ENCODE measurements at places on chromosomes 16 and 17. TPM values are rescaled to one million over a fixed set of nuclear protein-coding genes. Genes with fewer than 3 reads are reported as not detected.

DNA sequence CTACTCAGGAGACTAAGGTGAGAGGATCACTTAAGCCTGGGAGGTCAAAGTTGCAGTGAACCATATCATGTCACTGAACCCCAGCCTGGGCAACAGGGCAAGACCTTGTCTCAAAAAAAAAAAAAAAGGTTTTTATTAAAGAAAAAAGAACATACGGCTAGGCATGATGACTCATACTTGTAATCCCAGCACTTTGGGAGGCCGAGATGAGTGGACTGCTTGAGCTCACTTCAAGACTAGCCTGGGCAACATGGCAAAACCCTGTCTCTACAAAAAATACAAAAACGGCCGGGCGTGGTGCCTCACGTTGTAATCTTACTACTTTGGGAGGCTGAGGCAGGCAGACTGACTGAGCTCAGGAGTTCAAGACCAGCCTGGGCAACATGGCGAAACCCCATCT is 38.4 kb downstream of the RANBP10 start:
- H3K27ac ChIP-seq, result no peak overlapping the region
- peaks cover 6% of the 10 kb centered on the region for H3K4me1 ChIP-seq
- no peak for DNase-seq
- peaks cover 21% of the 10 kb centered on the region for H3K36me3 ChIP-seq
- no peak overlapping the region for H3K4me3 ChIP-seq

GRCh38 chr17:82559566-82560251 is 40.2 kb downstream of the FOXK2 start:
- peaks cover 7% of the 10 kb centered on the region for H3K4me1 ChIP-seq
- H3K27ac ChIP-seq, result no peak overlapping the region
- no peak for DNase-seq
- H3K4me3 ChIP-seq, result no peak overlapping the region
- no peaks in the 10 kb centered on the region for H3K36me3 ChIP-seq

DNA sequence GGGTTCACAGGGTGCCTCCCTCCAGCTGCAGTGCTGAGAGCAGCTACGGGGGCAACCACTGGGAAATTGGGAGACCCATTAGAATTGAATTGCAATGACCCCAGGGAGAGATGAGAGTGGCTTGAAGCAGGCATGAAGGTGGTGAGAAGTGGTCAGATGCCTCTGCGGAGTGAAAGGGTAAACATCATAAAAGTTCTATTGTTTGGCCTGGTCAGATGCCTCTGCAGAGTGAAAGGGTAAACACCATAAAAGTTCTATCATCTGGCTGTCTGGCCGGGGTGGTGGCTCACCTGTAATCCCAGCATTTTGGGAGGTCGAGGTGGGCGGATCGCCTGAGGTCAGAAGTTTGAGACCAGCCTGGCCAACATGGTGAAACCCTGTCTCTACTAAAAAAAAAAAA is 53.5 kb downstream of the TNFRSF13B start:
- no peak overlapping the region for H3K4me3 ChIP-seq
- DNase-seq, result no peak
- no peaks in the 10 kb centered on the region for H3K27me3 ChIP-seq
- no peaks in the 10 kb centered on the region for H3K4me1 ChIP-seq
- H3K36me3 ChIP-seq, result no peaks in the 10 kb centered on the region
- H3K27ac ChIP-seq, result no peak overlapping the region

DNA sequence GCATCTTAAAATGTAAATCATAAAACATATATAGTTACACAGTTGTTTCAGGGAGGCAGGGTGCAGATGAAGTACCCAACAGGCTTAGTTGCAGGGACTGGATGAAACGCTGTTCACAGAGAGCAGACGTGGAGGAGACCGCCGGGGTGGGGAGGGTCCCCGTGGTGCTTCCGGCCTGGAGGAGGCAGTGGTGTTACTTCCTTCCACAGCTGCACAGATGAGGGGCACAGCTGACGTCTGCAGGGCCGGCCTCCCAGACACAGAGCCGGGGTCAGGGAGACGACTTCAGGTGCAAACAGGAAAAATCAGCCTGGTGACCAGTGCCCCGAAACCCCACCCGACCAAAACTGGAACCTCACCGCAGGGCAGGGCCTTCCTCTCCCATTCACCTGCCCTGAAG is 17.1 kb downstream of the SPIRE2 start:
- H3K27ac ChIP-seq, result no peak overlapping the region
- H3K27me3 ChIP-seq, result no peaks in the 10 kb centered on the region
- no peak overlapping the region for H3K4me3 ChIP-seq
- DNase-seq, result no peak

DNA sequence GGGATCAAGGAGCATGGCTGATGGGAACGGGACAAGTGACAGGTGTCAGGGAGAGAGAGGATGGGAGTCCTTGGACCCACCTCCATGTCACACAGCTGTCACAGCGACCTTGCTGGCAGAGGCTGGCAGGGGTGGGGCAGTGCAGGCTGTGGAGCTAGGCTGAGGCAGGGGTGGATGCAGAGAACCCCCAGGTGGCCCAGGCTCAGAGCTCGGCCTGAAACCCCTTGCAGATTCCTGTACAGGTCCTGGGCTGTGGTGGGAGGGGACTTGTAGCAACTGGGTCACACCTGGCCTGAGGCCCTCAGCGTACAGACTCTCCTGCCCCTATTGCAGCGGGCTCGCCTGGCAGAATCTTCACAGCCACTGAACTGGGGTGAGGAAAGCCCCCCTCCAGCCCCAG is 174.1 kb downstream of the NTN1 start:
- H3K4me3 ChIP-seq, result no peak overlapping the region
- H3K36me3 ChIP-seq, result no peaks in the 10 kb centered on the region
- DNase-seq, result no peak
- H3K4me1 ChIP-seq, result peaks cover 11% of the 10 kb centered on the region

The GNGT2 gene
- not detected for total RNA-seq

DNA sequence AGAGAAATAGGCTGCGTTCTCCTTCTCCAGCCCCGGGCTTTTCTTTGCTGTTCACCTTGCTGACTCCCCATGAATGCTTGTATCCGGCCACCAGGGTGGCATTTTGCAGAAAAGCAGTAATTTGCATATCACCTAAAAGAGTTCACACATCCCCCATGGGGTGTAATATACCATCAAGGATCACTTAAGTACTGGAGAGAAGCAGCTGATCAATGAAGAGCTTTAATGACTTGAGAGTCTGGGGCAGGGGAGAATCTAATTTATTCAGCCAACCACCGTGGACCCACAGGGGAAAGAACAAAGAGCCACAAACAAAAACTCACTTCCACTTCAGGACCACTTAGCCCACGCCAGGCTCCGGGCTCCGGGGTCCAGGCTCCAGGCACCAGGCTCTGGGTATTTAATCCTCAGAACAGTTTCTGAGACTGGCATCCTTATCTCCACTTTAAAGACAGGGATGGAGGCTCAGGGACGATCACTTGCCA is 33.9 kb upstream of the SEC14L1 start:
- peaks cover 3% of the 10 kb centered on the region for H3K36me3 ChIP-seq
- H3K4me3 ChIP-seq, result no peak overlapping the region
- H3K27ac ChIP-seq, result no peak overlapping the region
- H3K4me1 ChIP-seq, result peaks cover 18% of the 10 kb centered on the region
- H3K27me3 ChIP-seq, result no peaks in the 10 kb centered on the region

The MFAP4 gene
- 213 TPM for total RNA-seq

The OR1D5 gene
- not detected for total RNA-seq

The PRKCB gene
- 0.27 TPM for total RNA-seq

The CCL17 gene
- not detected for total RNA-seq

The NPTX1 gene
- total RNA-seq, result 0.27 TPM

DNA sequence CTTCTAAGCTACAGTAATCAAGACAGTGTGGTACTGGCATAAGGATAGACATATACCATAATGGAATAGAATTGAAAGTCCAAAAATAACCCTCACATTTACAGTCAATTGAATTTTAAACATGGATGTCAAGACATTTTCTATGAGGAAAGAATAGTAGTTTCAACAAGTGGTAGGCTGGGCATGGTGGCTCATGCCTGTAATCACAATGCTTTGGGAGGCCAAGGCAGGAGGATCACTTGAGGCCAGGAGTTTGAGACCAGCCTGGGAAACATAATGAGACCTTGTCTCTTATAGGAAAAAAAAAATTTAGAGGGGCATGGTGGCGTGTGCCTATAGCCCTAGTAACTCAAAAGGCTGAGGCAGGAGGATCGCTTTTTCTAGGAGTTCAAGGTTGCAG is 122.8 kb upstream of the TBX2 start:
- peaks cover 19% of the 10 kb centered on the region for H3K36me3 ChIP-seq
- H3K27ac ChIP-seq, result no peak overlapping the region
- no peaks in the 10 kb centered on the region for H3K27me3 ChIP-seq
- no peak for DNase-seq
- peaks cover 7% of the 10 kb centered on the region for H3K4me1 ChIP-seq

The CDRT4 gene
- total RNA-seq, result 34.1 TPM

GRCh38 chr17:81556863-81557262 is 4.7 kb upstream of the FAAP100 start:
- peaks cover 12% of the 10 kb centered on the region for H3K36me3 ChIP-seq
- no peak overlapping the region for H3K4me3 ChIP-seq
- H3K27ac ChIP-seq, result no peak overlapping the region
- DNase-seq, result no peak

DNA sequence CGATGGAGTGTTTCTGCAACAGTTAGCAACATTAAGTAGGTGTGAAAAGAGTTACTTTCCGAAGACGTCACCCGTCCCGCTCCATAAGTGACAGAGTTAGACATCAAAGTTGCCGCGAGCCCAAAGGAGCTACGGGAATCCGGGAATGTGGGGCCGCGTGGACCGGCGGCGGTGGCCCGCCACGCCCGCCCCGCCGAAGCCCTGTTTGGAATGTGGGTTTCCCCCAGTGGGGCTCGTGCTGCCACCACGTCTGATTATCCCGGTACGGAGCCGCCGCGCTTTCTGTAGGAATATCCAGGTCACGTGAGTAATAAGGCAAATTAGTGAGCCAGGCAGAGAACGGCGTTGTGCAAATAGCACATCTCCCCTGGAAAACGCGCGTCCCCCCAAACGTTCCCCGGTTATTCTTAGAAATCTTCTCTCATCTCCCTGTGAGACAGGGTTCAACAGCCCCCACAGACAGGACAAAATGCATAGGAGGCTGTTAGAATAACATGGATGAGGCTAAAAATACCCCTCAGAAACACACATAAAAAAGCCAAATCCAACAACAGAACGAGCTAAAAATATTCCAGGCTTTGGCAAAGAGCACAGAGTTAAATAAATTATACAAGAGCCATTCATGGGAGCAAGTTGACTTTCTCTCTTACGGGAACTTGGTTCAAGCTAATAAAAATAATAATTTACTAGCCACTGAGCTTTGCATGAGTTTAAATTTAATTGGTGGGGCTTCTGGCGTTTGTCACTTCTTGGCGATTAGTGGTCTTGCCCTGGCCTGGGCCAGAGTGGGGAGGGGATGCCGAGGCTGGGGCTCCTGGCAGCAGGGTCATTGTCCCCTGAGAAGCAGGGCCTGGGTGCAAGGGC is 8.6 kb downstream of the BAHCC1 start:
- no peaks in the 10 kb centered on the region for H3K27me3 ChIP-seq
- H3K4me1 ChIP-seq, result peaks cover 66% of the 10 kb centered on the region
- H3K27ac ChIP-seq, result peak overlapping the region; percentile 77
- DNase-seq, result no peak
- H3K36me3 ChIP-seq, result no peaks in the 10 kb centered on the region

The COPZ2 gene
- 30.7 TPM for total RNA-seq

GRCh38 chr17:13403982-13404946 is 197.5 kb downstream of the HS3ST3A1 start:
- no peak overlapping the region for H3K27ac ChIP-seq
- no peak for DNase-seq
- H3K27me3 ChIP-seq, result no peaks in the 10 kb centered on the region
- H3K4me1 ChIP-seq, result peaks cover 3% of the 10 kb centered on the region
- no peaks in the 10 kb centered on the region for H3K36me3 ChIP-seq
- H3K4me3 ChIP-seq, result no peak overlapping the region

The SLFN11 gene
- 37.7 TPM for total RNA-seq

DNA sequence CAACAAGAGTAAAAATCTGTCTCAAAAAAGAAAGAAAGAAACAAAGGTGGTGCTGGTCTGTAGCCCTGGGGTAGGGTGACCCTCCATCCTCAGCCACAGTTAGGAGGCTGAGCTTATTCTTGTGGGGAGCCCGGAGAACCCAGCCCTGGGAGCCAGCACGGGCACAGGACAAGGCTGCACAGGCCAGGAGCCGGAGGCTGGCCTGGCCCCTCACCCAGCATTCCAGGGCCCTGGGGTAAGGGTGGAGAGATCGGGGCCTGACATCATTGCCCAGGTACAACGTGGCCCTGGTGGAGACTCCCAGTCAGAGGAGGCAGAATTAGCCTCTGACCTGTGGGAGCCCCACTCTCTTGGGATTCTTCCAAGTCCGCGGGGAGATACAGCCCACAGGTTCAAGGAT is 10.3 kb upstream of the KRT17 start:
- H3K36me3 ChIP-seq, result no peaks in the 10 kb centered on the region
- peak overlapping the region; percentile 87 for H3K27ac ChIP-seq
- no peak for DNase-seq
- H3K27me3 ChIP-seq, result no peaks in the 10 kb centered on the region
- peaks cover 17% of the 10 kb centered on the region for H3K4me1 ChIP-seq

GRCh38 chr16:82895843-82896242 is 269.1 kb downstream of the CDH13 start:
- no peak for DNase-seq
- no peaks in the 10 kb centered on the region for H3K36me3 ChIP-seq
- peaks cover 10% of the 10 kb centered on the region for H3K4me1 ChIP-seq
- no peak overlapping the region for H3K4me3 ChIP-seq
- peaks cover 5% of the 10 kb centered on the region for H3K27me3 ChIP-seq
- H3K27ac ChIP-seq, result no peak overlapping the region

The VWA3A gene
- total RNA-seq, result 0.35 TPM

DNA sequence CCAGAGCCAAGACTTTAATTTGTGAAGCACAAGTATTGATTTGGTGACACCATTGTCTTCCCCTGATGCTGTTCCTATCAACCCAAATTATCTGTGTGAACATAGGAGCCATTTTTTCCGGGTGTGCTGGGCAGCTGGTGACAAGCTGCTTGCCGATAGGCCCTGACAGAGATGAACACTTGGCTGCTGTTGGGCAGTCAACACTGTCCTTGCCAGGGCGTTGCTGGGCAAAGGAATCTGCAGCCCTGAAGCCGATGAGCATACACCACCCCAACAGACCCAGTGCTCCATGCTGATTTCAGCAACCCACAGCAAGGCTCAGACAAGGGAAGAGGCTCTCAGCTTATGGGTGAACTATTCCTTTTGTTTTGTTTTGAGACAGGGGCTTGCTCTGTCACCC is 105.4 kb downstream of the YPEL2 start:
- no peak for DNase-seq
- H3K27me3 ChIP-seq, result no peaks in the 10 kb centered on the region
- no peak overlapping the region for H3K4me3 ChIP-seq
- H3K36me3 ChIP-seq, result peaks cover 3% of the 10 kb centered on the region
- peaks cover 13% of the 10 kb centered on the region for H3K4me1 ChIP-seq
- H3K27ac ChIP-seq, result no peak overlapping the region

- H3K36me3 ChIP-seq, result peaks cover 4% of the 10 kb centered on the region
- no peaks in the 10 kb centered on the region for H3K27me3 ChIP-seq
- no peak for DNase-seq
- H3K4me1 ChIP-seq, result no peaks in the 10 kb centered on the region
Measured at GRCh38 chr16:10799736-10800135, 18.9 kb downstream of the TVP23A start.

GRCh38 chr16:457732-458400 is 32.4 kb downstream of the RAB11FIP3 start:
- DNase-seq, result no peak
- H3K4me1 ChIP-seq, result peaks cover 21% of the 10 kb centered on the region
- H3K27ac ChIP-seq, result peak overlapping the region; percentile 69
- H3K27me3 ChIP-seq, result no peaks in the 10 kb centered on the region
- H3K4me3 ChIP-seq, result no peak overlapping the region
- H3K36me3 ChIP-seq, result peaks cover 11% of the 10 kb centered on the region

- H3K36me3 ChIP-seq, result no peaks in the 10 kb centered on the region
- peaks cover 15% of the 10 kb centered on the region for H3K4me1 ChIP-seq
Measured at GRCh38 chr17:7281953-7282751, 634 bp downstream of the SLC2A4 start.

The DHRS7C gene
- total RNA-seq, result not detected

The DPEP2NB gene
- total RNA-seq, result not detected

The CLEC19A gene
- not detected for total RNA-seq

The NLRC5 gene
- 1.8 TPM for total RNA-seq

Measured in mesothelial cell of epicardium (in vitro differentiated cells).